ENCODE measurements at places on chromosomes 12 and 14.

DNA sequence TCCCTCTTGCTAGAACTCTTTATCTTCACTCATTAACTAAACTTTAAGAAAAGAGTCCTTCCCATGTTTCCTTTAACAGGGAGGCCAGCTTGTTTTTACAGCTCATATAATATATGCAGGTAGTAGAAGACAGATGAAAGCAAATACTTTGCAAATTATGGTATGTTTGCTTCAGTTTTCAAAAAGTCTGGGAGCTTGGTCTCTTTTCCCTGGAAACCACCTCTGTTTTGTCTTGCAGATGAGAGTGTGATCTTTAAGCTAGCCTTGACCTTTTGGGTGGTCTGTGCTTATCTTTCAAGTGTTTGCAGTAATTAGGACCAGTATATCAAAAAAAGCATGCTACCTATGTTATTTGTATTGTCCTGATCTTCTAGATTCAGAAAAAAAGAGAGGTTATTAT, 62.7 kb downstream of the ERC1 start:
- no peak for DNase-seq

DNA sequence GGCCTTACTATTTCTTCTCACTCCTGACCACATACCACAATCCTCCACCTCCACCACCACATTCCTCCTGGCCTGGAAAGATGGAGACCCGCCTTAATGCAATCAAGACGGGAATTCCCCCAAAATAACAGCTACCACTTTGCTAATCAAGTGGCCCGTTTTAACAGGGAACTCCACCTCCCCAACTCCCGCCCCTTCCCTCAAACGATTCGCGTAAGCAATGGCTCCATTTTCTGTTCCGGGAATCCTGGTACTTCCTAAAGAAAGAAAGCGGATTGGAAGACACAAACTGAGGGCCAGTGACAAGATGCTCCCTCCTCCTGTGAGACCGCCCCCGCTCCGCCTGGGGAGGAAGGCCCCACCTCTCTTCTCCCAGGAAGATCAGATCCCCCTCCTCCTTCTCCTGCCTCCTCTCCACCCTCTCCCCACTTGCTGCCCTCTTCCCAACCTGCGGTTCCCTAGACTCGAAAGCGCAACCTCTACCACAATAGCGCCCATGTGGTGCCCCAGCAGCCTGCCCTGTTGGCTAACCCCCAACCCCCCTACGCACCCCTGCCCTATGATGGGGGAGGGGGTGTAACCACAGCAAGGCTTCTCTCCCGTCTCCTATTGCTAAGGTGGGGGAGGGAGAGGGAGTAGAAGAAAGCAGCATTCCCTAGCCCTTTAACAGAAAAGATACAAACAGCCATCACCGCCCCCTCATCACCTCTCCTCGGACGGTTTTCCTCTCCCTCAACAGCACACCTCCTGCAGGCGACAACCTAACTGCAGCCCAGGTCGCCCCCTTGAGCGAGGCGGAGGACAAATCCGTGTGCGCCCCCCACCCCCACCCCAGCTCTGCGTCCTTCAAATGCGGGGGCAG, 777 bp downstream of the ARF3 start:
- DNase-seq, result peak; percentile 80

DNA sequence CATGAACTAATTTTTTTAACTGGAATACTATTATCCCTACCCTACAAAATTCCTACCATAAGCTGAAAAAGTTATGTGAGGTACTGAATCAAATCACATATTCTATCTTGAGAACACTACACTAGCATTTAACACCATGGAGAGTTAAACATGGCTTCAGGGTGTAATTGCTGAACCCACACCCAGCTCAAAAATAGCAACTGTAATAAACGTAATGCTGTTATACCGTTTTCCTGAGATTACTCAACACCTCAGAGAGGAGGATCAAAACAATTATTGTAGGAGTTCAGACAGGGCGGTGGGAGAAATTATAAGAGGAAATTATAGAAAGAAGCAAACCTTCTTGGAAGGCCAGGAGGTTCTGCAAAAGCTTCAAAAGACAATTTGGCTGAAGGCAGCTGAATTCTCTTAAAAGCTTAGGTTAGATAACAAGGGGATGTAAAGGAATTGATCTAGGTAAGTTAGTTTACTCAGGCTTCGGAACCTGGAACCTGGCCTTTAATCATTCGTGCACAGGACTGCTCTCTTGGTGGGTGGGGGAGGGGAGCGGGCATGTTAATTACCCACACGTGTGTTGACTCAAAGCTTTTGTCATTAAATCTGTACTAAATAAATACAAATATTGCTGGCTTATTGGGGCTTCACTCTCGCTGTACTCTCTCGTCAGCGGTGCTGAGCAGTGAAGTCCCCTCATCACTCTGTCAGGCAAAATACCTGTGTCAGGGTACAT, 12.1 kb upstream of the IPO8 start:
- no peak for DNase-seq

- DNase-seq, result no peak
Measured at GRCh38 chr14:95652690-95653089, 33.5 kb upstream of the TCL1B start.

- no peak for DNase-seq
Measured at GRCh38 chr14:54127526-54127925, 170.9 kb upstream of the BMP4 start.

GRCh38 chr12:8914716-8915526, 612 bp downstream of the PHC1 start:
- DNase-seq, result peak; percentile 34

DNA sequence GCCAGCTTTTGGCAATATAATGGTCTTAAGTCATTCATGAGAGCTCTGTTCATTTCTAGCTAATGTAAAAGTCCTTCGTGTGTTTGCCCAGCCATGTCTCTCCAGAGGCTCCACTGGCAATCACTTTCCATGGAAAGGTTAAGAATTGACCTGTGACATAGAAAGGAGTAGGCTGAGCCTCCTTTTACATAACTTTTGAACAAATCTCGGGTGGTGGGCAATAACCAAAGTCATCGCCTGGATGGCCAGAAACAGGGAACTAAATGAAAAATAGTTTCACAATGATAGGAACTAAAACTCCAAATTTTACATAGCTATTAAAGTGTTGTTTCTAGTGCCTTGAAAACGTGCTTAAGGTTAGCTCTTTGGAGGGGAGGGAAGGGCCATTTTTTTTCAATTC, 6.5 kb downstream of the BHLHE41 start:
- no peak for DNase-seq

DNA sequence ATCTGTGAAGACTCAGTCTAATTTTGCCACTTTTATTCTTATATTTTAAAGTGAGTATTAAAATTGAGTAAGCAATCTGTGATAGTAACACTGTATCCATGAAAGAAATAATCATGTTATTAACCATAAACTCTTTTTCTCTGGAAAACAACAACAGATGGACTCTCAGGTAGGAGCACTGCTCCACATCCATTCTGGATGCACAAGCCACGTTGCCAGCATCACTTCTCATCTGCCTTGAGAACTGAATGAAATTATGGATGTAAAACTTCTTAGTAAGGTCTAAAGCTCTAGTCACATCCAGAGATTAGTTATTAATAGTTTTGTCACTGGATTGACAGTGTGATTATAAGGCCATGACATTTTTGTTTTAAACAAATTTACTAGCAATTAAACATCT, 489.1 kb upstream of the SYT1 start:
- DNase-seq, result no peak

DNA sequence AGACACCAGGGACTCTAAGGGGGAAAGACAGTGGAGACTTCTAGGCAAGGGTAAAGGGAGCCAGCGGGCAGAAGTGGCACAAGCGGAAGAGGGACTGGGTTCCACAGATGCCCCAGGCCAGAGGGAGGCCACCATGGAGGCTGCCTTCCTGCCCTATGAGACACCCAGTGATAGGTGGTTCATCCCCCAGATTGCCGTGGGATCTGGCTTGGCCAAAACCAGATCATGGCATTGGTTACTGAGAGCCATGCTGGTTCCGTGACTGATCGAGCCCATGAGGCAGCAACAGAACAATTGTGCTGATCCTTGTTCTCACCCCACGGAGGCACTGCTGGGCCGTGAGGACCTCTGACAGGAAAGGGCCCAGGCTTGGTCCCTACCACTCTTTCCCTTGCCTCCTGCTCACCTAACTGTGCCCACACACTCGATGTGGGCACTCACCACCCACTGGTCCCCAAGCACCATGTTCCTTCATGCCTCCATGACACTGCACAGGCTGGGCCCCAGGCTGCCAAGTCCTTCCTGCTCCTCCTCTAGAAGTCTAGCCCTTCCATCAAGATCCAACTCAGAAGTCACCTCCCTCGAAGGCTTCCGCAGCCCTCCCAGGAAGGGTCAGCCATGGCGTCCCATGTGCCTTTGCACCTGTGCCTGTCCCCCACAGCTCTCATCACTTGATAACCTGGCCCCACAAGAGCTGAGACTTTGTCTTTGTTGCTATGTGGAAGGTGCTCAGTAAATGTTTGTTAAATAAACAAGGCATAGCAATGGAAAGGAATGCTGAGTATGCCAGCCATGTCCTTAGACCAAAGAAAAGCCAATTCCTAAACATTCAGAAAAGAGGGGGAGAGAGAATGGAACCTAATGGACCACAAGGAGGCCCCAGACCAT, 7.3 kb downstream of the KRT79 start:
- no peak for DNase-seq

- DNase-seq, result no peak
Measured at GRCh38 chr12:88615490-88615889, 35.2 kb upstream of the KITLG start.

DNA sequence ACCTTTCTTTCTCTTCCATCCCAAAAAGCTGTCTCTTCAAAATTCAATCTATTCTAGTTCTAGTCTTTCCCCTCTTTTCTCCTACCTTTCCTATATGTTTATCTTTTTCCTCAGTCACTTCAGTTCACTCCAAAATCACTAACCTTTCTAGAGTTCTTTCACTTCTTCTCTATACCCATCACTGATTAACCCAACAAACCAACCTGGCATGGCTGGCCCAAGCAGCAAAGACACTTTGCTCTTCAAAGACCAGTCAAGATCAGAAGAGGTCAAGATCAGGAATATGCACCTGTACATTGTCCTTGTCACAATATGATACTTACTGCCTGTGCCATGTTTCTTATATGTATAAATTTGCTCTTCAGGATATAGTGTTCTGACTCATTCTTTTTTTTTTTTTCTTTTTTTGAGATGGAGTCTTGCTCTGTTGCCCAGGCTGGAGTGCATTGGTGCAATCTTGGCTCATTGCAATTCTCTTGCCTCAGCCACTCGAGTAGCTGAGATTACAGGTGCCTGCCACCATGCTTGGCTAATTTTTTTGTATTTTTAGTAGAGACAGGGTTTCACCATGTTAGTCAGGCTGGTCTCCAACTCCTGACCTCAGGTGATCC, 112.9 kb downstream of the C12orf42 start:
- DNase-seq, result no peak

- no peak for DNase-seq
Measured at GRCh38 chr14:31197671-31198070, 9.9 kb downstream of the HECTD1 start.

DNA sequence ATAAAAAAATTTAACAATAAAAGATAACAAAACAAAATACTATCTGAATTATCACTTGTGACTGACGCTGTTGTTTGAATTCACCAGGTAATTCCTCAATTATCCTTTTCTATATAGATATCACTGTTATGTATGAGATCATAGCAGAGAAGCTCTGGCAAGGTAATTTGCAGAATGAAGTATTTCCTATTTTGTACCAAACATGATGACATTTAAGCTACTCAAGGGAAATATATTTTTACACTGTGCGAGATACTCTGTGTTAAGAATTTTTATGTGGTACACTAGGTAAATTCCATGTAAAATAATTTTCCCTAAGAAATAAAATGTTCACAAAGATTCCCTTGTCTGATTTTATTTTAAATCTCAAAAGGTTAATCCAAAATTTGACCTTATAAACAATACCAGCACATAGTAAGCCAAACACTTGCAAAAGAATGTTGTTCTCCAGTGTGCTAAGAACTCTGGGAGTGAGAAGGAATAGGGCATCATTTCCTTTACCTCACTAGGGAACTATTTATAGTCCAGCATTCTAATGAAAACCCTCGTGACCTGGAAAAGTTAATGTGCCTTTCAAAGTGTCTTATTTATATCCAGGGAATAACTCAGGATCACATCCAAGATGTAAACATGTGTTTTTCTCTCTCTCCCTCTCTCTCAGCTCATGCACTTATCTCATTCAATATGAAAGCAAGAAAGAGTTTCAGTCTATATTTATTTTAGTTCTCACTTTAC, 115.2 kb upstream of the RAP1B start:
- DNase-seq, result no peak

- DNase-seq, result peak; percentile 38
Measured at GRCh38 chr14:53954551-53955228, 1.9 kb downstream of the BMP4 start.

GRCh38 chr12:106651552-106651951, 68.7 kb downstream of the RFX4 start:
- DNase-seq, result no peak

- DNase-seq, result no peak
Measured at GRCh38 chr14:35594616-35595015, 60.7 kb downstream of the INSM2 start.

- DNase-seq, result no peak
Measured at GRCh38 chr12:114013575-114014345, 47.6 kb upstream of the RBM19 start.

GRCh38 chr12:89954259-89954658, 245.6 kb upstream of the ATP2B1 start:
- no peak for DNase-seq

GRCh38 chr14:49581209-49582112, 4.7 kb downstream of the RPS29 start:
- no peak for DNase-seq

DNA sequence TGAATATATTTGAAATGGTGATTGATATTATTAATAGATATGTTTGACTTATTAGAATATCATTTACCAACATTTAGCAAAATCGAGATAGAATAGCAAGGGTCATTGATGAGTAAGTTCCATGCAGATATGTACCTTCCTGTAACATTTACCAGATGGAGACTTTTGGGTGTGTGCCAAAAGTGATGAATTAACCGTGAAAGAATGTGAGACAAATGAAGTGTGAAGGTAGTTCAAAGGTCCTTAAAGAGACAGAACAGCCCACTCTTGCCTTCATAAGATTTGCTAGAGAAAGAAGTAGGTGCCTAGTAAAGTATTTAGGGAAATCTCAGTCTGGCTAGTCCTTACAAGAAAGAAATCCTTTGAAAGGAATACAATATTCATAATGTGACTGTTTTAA, 45.5 kb downstream of the FGD4 start:
- no peak for DNase-seq

DNA sequence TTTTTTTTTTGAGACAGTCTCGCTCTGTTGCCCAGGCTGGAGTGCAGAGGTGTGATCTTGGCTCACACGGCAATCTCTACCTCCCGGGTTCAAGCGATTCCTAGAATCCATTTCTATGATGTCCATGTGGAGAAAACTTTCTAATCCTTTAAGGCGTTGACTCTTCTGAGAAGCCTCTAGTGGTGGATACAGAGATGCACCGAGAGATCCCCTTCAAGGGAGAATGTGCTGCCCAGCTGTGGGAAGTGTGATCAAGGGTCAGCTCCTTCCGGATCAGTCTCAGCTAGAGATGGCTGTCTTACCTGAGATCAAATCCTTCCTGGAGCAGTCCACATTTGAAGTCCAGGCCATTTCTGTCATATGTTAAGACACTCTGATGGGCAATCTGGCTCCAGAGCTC, 92.7 kb upstream of the HECTD1 start:
- DNase-seq, result no peak
